ENCODE measurements at places on chromosomes 13 and 19.

- peak; percentile 73 for DNase-seq
Observed at GRCh38 chr13:46553886-46554858, 1.2 kb downstream of the LRCH1 start.

- peak; percentile 36 for DNase-seq
Observed at GRCh38 chr19:12834976-12835757, 788 bp upstream of the RTBDN start.

GRCh38 chr13:29448174-29448573 is 147.3 kb downstream of the SLC7A1 start:
- DNase-seq, result no peak

DNA sequence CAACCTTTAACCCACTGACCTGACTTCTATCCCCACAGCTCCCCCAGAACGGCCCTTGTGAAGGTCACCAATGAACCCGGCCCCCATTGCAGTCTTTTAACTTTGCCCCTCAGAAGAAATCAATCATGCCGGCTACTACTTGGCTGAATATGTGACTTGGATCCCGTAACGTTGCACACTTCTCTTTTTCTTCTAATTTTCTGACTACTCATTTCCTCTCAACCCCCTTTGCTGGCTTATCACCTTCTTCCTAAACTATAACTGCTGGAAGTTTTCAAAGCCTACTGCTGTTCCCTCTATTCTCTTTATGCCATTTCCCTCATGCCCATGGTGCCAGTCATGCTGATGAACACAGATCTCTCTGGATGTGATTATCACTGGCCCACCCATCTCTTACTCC is 367.6 kb downstream of the DNAJC15 start:
- no peak for DNase-seq

GRCh38 chr19:41402010-41402409 is 4.4 kb downstream of the BCKDHA start:
- no peak for DNase-seq

GRCh38 chr19:1261798-1262622 is 7.1 kb upstream of the CIRBP start:
- DNase-seq, result no peak

GRCh38 chr13:97228850-97229521 is 6.9 kb downstream of the MBNL2 start:
- DNase-seq, result no peak

- peak; percentile 59 for DNase-seq
Observed at GRCh38 chr19:48480558-48481500, 11.7 kb downstream of the CYTH2 start.

DNA sequence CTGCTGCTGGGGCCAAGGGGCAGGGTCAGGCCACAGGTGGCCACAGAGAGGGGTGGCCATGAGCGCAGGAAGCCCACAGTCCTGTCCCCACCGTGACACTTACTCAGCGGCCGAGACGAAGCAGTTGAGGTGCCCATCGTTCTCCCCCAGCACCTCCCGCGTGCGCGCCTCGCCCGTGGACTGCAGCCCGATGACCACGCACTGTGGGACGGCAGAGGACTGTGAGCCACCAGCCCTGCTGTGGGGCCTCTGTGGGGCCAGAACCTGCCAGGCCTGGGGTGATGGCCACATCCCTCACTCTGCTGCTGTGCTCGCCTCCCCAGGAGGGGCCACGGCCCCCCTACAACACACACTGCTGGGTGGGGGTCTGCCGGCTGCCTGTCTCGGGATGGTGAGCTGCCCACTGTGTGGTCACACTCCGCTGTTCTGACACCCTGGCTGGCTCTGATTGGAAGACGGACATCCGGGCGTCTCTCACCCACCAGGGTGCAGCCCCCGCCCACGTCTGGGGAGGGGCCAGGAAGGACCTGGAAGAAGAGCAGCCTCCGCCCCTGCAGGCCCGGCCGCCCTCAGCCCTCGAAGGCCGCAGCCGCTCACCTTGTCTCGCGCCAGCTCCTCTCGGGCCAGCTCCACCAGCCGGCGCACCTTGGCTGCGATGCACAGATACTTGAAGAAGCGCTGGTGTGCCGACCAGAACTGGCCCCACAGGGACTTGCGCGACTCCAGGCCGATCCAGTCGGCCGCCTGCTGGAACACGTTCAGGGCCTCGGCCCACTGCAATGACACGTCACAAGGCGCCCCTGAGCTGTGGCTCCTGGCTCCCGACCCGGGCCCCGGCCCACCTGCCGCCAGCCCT is 13.2 kb downstream of the GPX4 start:
- no peak for DNase-seq

DNA sequence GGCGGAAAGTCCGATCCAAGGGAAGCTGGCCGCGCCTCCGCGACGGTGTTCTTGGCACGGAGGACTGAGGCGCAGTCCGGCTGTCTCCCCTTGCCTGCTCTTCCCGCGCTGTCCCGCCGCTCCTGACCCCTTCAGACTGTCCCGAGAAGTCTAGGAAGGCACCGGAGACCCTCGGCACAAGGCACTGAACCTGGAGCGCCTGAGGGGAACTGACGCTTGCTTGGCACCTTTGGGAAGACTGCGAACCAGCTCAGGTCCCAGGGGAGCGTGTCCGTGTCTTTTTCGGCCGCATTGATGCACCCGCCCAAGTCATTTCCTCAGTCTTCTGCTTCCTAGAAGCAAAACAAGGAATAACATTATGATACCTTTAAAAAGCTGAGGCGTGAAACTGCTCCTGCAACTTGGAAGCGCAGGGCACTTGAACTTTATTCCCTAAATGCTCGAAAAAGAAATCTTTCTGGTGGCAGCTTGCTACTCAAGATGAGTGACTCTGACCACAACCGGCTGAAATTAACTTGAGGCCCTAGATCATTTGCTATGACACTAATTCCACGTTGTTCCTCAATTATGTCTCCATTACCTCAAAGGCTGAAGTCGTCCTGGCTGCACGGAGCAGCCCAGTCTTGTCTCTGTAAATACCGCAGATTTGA is 735 bp upstream of the FLT1 start:
- DNase-seq, result no peak

DNA sequence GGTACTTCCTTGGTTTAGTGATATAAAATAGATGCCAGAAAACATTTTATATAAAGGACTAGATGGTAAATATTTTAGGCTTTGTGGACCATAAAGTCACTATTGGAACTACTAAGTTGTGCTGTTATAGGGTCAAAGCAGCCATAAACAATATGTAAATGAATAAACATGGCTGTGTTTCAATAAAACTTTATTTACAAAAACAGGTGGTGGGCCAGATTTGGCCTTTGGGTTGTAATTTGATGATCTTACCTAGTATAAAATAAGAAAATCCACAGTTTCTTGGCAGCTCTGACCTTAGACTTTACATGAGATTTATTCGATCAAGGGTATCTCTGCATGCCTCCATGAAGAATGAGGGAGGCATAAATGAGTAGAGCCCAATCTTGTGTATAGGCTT is 232.0 kb upstream of the PCDH9 start:
- no peak for DNase-seq

- DNase-seq, result no peak
Observed at GRCh38 chr13:112785483-112785856, 95.6 kb downstream of the ATP11A start.

DNA sequence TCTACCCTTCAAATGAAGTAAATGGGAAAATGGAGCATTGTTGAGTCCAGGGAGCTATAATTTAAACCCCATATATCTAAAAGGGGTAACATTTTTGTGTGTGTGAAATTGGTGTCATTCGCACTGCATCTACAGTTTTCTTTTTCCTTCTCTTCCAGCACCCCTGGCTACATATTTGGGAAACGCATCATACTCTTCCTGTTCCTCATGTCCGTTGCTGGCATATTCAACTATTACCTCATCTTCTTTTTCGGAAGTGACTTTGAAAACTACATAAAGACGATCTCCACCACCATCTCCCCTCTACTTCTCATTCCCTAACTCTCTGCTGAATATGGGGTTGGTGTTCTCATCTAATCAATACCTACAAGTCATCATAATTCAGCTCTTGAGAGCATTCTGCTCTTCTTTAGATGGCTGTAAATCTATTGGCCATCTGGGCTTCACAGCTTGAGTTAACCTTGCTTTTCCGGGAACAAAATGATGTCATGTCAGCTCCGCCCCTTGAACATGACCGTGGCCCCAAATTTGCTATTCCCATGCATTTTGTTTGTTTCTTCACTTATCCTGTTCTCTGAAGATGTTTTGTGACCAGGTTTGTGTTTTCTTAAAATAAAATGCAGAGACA is 28.6 kb downstream of the ALOX5AP start:
- DNase-seq, result no peak

DNA sequence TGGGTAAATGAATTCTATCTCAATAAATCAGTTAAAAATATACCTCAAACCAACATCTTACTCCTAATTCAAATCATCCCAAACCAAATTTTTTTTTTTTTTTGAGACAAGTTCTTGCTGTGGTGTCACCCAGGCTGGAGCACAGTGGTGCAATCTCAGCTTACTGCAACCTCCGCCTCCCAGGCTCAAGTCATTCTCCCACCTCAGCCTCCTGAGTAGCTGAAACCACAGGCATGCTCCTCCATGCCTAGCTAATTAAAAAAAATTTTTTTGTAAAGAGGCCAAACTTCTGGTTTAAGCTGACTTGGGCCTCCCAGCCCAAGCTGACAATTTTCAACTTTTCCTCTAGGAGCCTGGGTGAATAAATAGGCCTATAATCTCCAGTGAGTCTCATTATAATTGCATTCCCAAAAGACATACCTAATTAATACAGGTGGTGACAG is 22.1 kb upstream of the OLFM2 start:
- no peak for DNase-seq

DNA sequence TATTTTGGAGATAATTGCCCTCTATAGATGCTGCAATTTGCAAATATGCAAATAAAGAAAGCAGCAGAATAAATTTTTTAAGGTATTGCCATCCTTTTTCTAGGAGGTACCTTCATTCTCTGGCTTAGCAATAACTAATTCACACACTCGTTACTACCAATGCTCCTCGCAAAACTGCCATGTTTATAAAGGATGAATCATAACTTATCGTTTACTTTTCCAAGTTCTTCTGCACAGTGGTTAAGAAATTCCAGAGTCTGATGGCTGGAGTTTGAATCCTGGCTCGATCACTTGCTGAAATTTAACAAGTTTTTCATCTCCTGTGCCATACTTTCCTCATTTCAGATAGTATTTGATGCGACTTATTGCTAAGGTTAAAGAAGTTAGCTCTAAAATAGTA is 708.6 kb upstream of the KLHL1 start:
- no peak for DNase-seq

DNA sequence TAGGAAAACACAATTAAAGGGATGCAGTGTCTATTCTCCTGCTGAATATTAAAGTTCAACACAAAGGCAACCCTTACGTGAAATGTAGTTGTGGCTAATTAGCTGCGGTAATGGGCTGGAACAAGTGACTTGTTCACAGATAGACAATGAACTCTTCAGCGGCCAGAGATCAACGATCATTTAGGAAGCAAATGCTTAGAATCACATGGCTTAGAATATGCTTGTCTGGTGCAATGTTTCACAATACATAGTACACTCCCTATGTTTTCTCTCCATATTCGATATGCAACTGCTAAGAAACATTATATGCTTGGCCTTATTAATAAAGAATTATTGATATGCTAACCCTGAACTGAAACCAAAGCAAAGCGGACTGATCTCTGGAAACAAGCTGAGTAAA is 25.7 kb upstream of the MTUS2 start:
- DNase-seq, result no peak

GRCh38 chr19:40592170-40592569 is 9.0 kb upstream of the LTBP4 start:
- no peak for DNase-seq

- no peak for DNase-seq
Observed at GRCh38 chr13:60164234-60164889, 634 bp upstream of the DIAPH3 start.

- no peak for DNase-seq
Observed at GRCh38 chr19:55986487-55986886, at the start of gene NLRP5. TSS of gene NLRP5 (plus strand) at chr19:55986775.

GRCh38 chr19:44904426-44904994 is 1.1 kb upstream of the APOE start:
- DNase-seq, result peak; percentile 17

- DNase-seq, result no peak
Observed at GRCh38 chr13:42707586-42707985, 73.8 kb upstream of the FAM216B start.

GRCh38 chr13:105591277-105591676 is 944.2 kb downstream of the EFNB2 start:
- DNase-seq, result no peak

- DNase-seq, result no peak
Observed at GRCh38 chr19:12924621-12925310, 5.7 kb upstream of the SYCE2 start.

DNA sequence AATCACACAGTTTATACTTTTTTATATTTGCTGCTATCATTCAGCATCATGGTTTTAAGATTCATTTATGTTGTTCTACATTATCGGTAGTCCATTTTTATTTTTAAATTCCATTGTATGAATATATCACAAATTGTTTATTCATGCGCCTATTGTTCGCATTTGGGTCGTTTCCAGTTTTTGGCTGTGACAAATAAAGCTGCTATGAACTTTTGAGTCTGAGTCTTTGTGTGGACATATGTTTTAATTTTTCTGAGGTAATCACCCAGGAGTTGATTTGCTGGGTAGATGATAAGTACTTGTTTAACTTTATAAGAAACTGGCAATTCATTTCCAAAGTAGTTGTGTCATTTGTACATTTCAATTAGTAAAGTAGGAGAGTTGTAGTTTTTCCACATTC is 74.2 kb upstream of the CSNK1A1L start:
- no peak for DNase-seq

GRCh38 chr13:93422980-93423543 is 196.5 kb downstream of the GPC6 start:
- DNase-seq, result no peak

- no peak for DNase-seq
Observed at GRCh38 chr19:40147338-40147692, 43.9 kb upstream of the MAP3K10 start.

DNA sequence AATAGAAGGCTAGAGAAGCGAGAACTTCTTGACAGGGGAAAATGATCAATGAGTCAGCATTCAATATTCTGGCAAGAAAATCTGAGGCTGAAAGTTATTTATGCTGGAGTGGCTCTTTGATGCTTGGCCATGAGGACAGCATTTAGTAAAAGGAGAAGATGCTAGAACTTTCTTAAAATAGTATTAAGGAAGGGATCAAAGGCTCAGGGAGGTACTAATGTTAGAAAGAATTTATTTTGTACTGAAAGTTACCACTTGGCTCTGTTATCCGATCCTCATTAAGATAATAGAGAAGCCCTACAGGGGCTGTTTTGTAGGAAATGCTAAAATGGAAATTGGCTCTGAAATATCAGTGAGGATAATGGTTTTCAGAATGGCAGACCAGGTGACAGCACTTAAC is 1774.6 kb upstream of the PCDH20 start:
- no peak for DNase-seq

GRCh38 chr13:114114006-114114640 is 18.3 kb downstream of the RASA3 start:
- DNase-seq, result no peak

Measured in stimulated activated CD4-positive, alpha-beta T cell treated with anti-CD3 and anti-CD28 coated beads, Interleukin-4, amount 100 ng/mL, for 1 hour (primary cell).